Activated T-cell treated with anti-CD3 and anti-CD28 coated beads, Interleukin-2, amount 50 U/mL, for 72 hours (primary cell): ENCODE measurements at places on chromosomes 2 and 18. TPM values are rescaled to one million over a fixed set of nuclear protein-coding genes. Genes with fewer than 3 reads are reported as not detected.

SPP2 gene
- total RNA-seq: not detected

VIT gene
- total RNA-seq: not detected

CCDC74A gene
- 2.1 TPM for total RNA-seq

DNA sequence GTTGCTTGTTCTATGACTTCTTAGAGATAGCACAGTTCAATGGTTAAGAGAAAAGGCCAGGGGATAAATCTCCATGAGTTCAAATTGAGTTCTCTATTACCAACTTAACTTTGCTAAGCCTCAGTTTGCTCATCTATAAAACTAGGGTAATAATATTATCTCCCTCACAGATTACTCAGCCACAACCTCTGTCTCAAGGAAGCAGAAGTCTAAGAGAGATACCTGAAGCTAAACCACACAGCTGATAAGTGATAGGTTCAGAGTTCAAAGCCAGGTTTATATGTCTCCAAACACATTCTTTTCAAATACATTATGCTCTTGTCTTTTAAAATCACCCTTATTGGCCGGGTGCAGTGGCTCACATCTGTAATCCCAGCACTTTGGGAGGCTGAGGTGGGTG is 287.7 kb downstream of the NBAS start:
- H3K27ac ChIP-seq: no peak overlapping the region
- H3K4me1 ChIP-seq: no peaks in the 10 kb centered on the region
- H3K4me3 ChIP-seq: no peak overlapping the region
- no peaks in the 10 kb centered on the region for H3K27me3 ChIP-seq
- peaks cover 17% of the 10 kb centered on the region for H3K36me3 ChIP-seq

- no peaks in the 10 kb centered on the region for H3K27me3 ChIP-seq
- no peak overlapping the region for H3K4me3 ChIP-seq
- DNase-seq: no peak
- H3K4me1 ChIP-seq: no peaks in the 10 kb centered on the region
- no peak overlapping the region for H3K27ac ChIP-seq
Observed at GRCh38 chr2:123035541-123035940, 989.5 kb upstream of the CNTNAP5 start.

DNA sequence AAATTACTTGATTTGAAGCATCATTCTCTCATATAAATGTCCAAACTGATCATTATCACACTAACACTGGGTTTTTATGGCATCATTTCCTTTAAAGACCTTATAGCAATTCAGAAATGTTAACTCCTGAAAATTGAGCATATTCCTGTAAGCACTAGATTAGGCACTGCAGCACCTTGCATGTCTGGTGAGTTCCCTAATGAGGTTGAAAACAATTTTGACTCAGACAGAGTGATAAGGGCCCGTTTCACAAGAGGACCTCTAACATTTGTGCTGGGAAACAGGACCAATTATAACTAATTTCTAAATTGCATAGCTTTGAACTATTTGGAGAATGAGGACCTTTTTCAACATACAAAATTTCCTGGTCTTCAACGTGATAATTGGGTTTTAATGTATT is 69.9 kb downstream of the OSBPL6 start:
- H3K36me3 ChIP-seq: no peaks in the 10 kb centered on the region
- no peak for DNase-seq
- H3K27ac ChIP-seq: no peak overlapping the region
- H3K27me3 ChIP-seq: no peaks in the 10 kb centered on the region
- H3K4me1 ChIP-seq: no peaks in the 10 kb centered on the region

DNA sequence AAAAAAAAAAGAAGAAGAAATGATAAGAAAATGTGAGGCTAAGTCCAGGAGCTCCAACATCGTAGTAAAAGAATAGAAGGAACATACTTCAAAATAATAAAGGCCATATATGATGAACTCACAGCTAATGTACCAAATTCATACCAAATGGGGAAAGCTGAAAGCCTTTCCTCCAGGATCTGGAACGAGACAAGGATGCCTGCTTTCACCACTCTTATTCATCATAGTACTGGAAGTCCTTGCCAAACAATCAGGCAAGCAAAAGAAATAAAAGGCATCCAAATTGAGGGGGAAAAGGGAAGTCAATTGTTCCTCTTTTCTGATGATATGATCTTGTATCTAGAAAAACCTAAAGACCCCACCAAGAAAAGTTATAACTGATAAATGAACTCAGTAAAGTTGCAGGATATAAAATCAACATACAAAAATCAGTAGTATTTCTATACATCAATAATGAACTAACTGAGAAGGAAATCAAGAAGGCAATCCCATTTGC is 170.6 kb downstream of the METTL4 start:
- no peak overlapping the region for H3K4me3 ChIP-seq
- H3K27ac ChIP-seq: no peak overlapping the region
- H3K36me3 ChIP-seq: no peaks in the 10 kb centered on the region
- no peaks in the 10 kb centered on the region for H3K27me3 ChIP-seq

DNA sequence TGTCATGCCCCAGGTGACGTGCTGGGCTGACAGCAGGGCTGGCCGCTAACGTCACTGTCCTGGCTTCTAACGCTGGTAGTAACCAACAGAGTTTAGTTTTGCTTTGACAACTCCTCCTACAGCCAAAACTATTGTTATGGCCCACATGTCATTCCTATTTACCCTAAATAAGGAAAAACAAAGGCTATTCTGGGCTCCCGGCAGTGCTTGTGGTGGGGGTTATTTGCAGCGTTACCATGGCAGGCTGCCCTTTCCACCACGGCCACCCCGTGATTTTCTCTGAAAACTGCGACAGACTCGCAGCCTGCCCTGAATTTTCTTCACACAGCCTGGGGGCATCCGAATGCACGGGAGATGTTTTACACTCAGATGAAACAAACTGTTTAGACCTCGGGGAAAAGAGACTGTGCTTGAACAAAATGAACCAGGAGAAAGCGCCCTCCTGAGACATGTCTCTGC is 115.2 kb downstream of the FAM210A start:
- no peak for DNase-seq
- no peaks in the 10 kb centered on the region for H3K27me3 ChIP-seq
- H3K4me1 ChIP-seq: peaks cover 84% of the 10 kb centered on the region

GRCh38 chr2:122670897-122671296 is 915.4 kb downstream of the TSN start:
- no peaks in the 10 kb centered on the region for H3K36me3 ChIP-seq
- DNase-seq: no peak
- H3K4me1 ChIP-seq: no peaks in the 10 kb centered on the region
- no peaks in the 10 kb centered on the region for H3K27me3 ChIP-seq

GRCh38 chr2:171985076-171985475 is 14.7 kb upstream of the METAP1D start:
- H3K27ac ChIP-seq: no peak overlapping the region
- no peaks in the 10 kb centered on the region for H3K4me1 ChIP-seq
- H3K27me3 ChIP-seq: no peaks in the 10 kb centered on the region
- no peak overlapping the region for H3K4me3 ChIP-seq
- no peak for DNase-seq
- H3K36me3 ChIP-seq: peaks cover 10% of the 10 kb centered on the region

DNA sequence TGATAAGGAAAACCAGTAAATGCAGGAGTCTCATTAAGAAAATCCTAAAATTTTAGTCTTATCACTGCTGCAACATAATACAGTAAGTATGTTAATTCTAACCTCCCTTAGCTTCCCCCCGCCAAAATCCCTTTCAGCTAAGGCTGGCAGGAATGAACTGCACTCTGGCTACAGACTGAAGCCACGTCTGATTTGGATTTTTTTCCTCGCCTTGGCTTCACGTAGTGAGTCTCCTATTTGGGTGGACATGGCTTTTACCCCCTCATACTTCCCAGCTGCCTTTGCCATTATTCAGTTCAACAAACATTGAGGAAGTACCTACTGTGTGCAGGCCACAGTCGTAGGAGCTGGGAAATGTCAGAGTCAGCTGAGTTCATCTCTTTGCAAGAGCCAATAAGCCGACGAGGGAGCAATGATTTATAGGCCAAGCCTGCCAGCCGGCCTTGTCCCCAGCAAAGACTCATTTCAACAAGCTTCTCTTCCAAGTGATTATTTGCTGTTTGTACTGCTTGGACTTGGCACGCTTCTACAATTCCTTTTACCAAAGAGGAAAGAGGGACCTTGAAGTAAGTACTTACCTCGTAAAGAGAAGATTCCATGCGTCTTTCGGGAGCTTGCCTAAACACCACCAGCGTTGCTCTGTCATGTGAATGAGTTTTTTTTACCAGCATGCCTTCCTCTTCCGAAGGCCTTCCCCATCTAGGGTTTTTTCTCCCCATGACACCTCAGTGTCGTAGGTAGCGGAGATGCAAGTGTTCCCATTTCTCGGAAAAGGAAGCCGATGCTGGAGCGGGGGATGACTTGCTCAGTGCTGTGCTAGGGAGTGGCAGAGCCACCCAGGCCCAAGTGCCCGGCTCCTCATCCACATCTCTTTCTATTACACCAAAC is 138.6 kb downstream of the KLHL29 start:
- peaks cover 10% of the 10 kb centered on the region for H3K4me1 ChIP-seq
- H3K36me3 ChIP-seq: no peaks in the 10 kb centered on the region
- no peak overlapping the region for H3K4me3 ChIP-seq
- H3K27ac ChIP-seq: no peak overlapping the region
- DNase-seq: no peak

GRCh38 chr2:20433946-20434553 is 12.8 kb upstream of the RHOB start:
- H3K36me3 ChIP-seq: no peaks in the 10 kb centered on the region
- no peak for DNase-seq
- no peak overlapping the region for H3K4me3 ChIP-seq
- no peak overlapping the region for H3K27ac ChIP-seq
- H3K4me1 ChIP-seq: peaks cover 13% of the 10 kb centered on the region
- peaks cover 32% of the 10 kb centered on the region for H3K27me3 ChIP-seq

DNA sequence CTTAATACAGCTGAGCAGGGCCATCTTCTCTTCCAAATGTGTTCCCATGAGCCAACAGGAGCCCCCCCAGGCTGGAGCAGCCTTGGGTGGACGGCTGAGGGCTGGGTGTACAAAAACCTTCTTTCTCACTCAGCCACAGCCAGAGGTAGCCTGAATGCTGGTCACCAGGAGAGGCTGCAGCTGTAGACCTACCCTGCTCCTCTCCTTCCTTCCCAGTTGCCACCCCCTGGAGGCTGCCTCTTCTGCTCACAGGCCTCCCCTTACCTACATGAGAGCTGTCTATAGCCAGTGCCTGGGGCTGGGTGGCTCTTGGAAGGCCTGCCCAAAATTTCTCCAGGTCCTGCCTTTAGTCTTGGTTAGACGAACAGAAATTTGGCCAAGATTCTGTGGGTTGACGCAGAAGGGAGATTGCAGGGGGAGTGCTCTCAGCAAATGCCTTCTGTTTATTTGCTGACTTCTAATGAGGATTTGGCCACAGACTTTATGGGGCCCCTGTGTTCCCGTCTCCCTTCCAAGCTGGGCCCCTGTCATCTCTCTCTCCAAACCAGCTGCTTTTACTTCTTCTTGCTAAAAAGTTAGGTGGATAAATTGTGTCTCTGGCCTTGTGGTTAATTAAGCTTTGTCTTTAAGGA is 18.3 kb downstream of the CELF4 start:
- no peaks in the 10 kb centered on the region for H3K36me3 ChIP-seq
- no peak overlapping the region for H3K27ac ChIP-seq
- H3K4me3 ChIP-seq: no peak overlapping the region
- H3K27me3 ChIP-seq: no peaks in the 10 kb centered on the region
- no peak for DNase-seq

DNA sequence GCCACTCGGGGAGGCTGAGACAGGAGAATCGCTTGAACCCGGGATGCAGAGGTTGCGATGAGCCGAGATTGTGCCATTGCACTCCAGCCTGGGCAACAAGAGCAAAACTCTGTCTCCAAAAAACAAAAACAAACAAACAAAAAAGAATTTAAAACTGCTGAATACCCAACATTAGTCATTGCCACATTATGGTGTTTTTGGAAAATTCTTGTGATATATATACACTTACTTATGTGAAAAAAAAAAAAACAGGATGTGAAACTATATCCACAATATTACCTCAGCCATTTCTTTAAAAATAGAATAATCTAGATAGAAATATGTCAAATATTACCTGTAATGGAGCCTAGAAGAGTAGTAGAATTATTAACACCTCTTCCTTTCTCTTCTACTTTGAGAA is 288.3 kb upstream of the FN1 start:
- no peak overlapping the region for H3K4me3 ChIP-seq
- no peaks in the 10 kb centered on the region for H3K36me3 ChIP-seq
- H3K27me3 ChIP-seq: peaks cover 8% of the 10 kb centered on the region
- DNase-seq: no peak
- no peak overlapping the region for H3K27ac ChIP-seq
- H3K4me1 ChIP-seq: peaks cover 16% of the 10 kb centered on the region

- H3K27ac ChIP-seq: no peak overlapping the region
- no peaks in the 10 kb centered on the region for H3K36me3 ChIP-seq
- no peaks in the 10 kb centered on the region for H3K27me3 ChIP-seq
- H3K4me1 ChIP-seq: peaks cover 76% of the 10 kb centered on the region
Observed at GRCh38 chr2:234288974-234289455, 207.9 kb downstream of the ARL4C start.

DNA sequence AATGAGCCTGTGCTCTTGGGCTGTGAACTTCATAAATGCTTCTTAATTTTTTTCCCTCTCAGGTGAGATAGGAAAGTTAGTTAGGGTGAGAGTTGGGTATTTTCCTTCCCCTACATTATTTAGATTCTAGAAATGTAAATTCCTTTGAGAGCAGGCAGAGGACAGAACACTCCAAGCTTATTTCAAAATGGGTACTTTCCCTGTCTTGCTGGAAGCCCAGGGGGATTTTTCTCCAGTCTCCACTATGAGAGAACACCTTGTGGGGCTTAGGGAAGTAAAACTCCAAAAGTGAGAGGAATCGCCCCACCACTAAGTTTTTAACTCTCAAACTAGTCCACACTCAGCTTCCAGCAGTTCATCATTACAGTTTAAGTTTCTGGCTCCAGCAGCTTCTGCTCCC is 253.2 kb upstream of the CTAGE1 start:
- H3K27me3 ChIP-seq: peaks cover 7% of the 10 kb centered on the region
- no peak for DNase-seq
- no peaks in the 10 kb centered on the region for H3K4me1 ChIP-seq
- no peaks in the 10 kb centered on the region for H3K36me3 ChIP-seq
- H3K27ac ChIP-seq: no peak overlapping the region

- H3K27me3 ChIP-seq: no peaks in the 10 kb centered on the region
- H3K36me3 ChIP-seq: no peaks in the 10 kb centered on the region
- no peak overlapping the region for H3K27ac ChIP-seq
- DNase-seq: no peak
- H3K4me3 ChIP-seq: no peak overlapping the region
Observed at GRCh38 chr2:165120740-165121467, 82.9 kb downstream of the SCN3A start.

GRCh38 chr2:59752512-59752911 is 800.9 kb downstream of the BCL11A start:
- no peak for DNase-seq
- H3K4me1 ChIP-seq: no peaks in the 10 kb centered on the region
- no peaks in the 10 kb centered on the region for H3K27me3 ChIP-seq
- no peak overlapping the region for H3K27ac ChIP-seq

DNA sequence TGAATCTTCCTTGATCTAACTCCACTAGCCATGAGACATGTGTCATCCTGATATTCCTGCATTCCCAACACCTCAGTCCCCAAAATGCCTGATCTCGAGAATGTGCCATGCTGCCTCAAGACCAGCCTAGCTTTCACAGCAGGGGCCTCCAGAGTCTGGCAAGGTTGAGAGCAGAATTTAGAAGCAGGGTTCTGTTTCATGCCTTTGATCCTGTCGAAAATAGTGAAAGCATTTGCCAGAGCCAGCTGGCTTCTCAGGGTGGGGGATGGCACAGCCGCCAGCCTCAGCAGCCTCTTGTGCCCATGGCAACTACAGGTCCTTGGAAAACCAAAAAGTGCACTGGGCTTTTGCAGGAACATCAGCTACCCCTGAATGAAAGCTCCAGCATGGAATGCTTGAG is 143.5 kb downstream of the RTN4 start:
- no peak overlapping the region for H3K4me3 ChIP-seq
- no peak overlapping the region for H3K27ac ChIP-seq
- DNase-seq: no peak
- H3K36me3 ChIP-seq: no peaks in the 10 kb centered on the region

GRCh38 chr2:188193230-188193629 is 98.4 kb upstream of the GULP1 start:
- no peak for DNase-seq
- no peaks in the 10 kb centered on the region for H3K27me3 ChIP-seq
- H3K36me3 ChIP-seq: no peaks in the 10 kb centered on the region
- H3K4me3 ChIP-seq: no peak overlapping the region
